Naive thymus-derived CD4-positive, alpha-beta T cell (primary cell): ENCODE measurements at places on chromosomes 13 and 19. TPM values are rescaled to one million over a fixed set of nuclear protein-coding genes. Genes with fewer than 3 reads are reported as not detected.

GRCh38 chr19:11767633-11768133 lies 883 bp downstream of the ZNF441 start:
- no peak for DNase-seq

DNA sequence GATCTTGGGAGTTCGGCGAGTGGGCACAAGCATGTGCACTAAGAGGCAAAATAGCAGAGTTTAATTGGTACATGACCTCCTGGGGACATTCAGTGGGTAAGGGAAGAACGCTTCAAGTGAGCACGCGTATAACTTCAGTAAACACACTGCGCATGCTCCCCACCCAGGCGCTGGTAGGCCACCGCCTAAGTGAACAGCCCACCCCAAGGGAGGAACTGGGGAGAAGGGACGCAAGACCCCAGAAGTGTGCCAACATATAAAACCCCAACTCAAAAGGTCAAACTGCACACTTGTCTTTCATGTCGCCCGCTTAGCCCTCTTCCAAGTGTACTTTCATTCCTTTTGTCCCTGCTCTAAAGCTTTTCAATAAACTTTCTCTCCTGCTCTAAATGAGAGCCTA lies 10.5 kb upstream of the NTN5 start:
- DNase-seq, result no peak

GRCh38 chr19:43639519-43640423 lies at the start of gene CADM4:
Gene CADM4, minus strand, starts transcription at chr19:43639850. Its CDS starts 60 bp downstream, at chr19:43639790.
- DNase-seq, result peak; percentile 46

DNA sequence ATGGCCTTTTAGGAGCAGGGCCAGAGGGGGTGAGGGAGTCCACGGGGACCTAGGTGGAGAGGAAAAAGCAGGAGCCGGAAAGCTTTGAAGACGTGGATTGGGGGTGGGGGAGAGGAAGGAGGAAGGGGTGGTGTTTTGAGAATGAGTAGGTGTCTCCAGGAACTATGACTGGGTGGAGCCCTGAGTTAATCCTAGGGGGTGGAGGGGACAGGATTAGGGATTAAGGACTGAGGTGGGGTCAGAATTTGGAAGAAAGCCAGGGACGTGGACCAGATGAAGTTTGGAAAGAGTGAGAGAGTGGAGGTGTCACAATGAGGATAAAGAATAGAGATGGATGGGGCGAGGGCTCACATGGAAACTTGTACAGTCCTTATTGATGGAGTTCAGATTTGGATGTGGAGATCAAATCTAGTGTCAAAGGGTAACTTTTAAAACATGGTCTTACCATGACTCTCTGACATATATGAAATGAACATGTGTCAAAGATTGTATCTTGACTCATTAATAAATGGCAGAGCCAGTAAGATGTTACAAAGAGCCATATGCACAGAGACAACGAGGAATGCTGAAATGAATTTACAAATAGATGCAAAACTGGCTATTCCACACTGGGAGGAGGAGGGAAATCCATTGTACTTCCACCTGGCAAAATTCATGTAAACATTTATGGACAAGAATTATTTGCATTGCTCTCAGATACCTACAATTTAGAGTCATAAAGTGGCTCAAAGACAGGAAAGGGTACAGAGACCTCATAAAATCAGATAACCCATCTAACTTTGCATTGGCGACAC lies 1.7 kb upstream of the KLK13 start:
- no peak for DNase-seq

GRCh38 chr13:37011002-37011401 lies 10.4 kb downstream of the EXOSC8 start:
- DNase-seq, result no peak

GRCh38 chr13:30421093-30422053 lies 920 bp upstream of the UBE2L5 start:
- peak; percentile 17 for DNase-seq

DNA sequence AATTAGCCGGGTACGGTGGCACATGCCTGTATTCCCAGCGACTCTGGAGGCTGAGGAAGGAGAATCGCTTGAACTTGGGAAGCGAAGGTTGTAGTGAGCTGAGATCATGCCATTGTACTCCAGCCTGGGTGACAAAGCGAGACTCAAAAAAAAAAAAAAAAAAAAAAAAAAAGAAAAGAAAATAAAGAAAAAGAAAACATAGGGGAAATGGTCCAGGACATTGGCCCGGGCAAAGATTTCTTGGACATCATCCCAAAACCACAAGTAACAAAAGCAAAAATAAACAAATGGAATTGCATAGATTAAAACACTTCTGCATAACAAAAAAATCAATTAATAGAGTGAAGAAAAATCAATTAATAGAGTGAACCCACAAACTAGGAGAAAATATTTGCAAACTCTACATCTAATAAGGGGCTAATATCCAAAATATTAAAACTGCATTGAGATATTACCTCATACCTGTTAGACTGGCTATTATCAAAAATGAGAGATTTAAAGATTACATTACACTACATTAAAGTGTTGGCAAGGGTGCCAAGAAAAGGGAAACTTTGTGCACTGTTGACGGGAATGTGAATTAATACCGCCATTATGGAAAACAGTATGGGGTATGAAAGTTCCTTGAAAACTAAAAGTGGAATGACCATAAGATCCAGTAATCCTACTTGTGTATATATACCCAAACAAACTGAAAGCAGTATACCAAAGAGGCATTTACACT lies 18.5 kb upstream of the ABCC4 start:
- no peak for DNase-seq

OR7C1 gene
- not detected for polyA plus RNA-seq

SLITRK5 gene
- not detected for polyA plus RNA-seq
